SK-N-SH (cell line): ENCODE measurements at places on chromosomes 11 and 22. TPM values are rescaled to one million over a fixed set of nuclear protein-coding genes. Genes with fewer than 3 reads are reported as not detected.

The F2 gene
- 0.07 TPM in 1 of 2 replicates, not detected in the other for polyA plus RNA-seq

DNA sequence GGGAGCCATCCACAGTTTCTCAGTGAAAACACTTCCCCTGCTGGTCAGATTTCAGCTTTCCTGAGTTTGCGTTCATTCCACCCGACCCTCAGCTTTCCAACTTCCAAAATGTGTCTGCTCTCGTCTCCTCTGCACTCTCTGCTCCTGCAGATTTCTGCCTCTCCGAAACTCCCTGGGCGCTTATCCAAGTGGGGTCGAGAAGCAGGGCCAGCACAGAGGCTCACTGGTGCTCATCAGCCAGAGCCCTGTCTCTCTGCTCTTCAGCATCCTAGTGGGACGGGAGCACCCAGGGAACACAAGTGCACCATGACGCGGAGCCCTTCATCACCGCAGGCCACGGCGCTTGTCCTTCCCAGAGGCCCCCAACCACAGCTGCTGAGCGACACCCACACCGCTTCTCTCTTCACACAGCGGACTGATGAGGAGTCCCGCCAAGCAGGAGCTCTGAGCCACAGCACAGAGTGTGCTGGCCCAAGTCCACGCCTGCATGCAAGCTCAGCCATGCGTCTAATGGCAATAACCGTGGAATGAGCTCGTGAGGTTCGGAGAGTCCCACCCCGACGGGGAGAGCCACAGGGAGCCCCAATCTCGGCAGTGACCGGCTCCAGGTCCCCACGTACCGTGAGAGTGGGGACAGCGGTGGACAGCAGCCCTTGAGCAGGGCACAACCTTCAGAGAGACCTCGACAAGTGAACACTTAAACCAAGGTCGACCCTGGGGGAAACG, 27.9 kb upstream of the MOB2 start:
- no peaks in the 10 kb centered on the region for H3K36me3 ChIP-seq
- no peak overlapping the region for H3K4me3 ChIP-seq
- H3K4me1 ChIP-seq, result no peaks in the 10 kb centered on the region
- H3K27me3 ChIP-seq, result no peaks in the 10 kb centered on the region
- H3K27ac ChIP-seq, result no peak overlapping the region

- no peaks in the 10 kb centered on the region for H3K36me3 ChIP-seq
- H3K27ac ChIP-seq, result no peak overlapping the region
- peaks cover 6% of the 10 kb centered on the region for H3K27me3 ChIP-seq
- H3K4me3 ChIP-seq, result no peak overlapping the region
- no peaks in the 10 kb centered on the region for H3K4me1 ChIP-seq
Measured at GRCh38 chr22:47388778-47389177, 626.3 kb downstream of the TBC1D22A start.

The DDX10 gene
- 35.8 and 42.7 TPM in 2 replicates for polyA plus RNA-seq

The TSPAN32 gene
- polyA plus RNA-seq, result 0.12 and 0.18 TPM in 2 replicates

The NPAS4 gene
- 0.03 and 0.08 TPM in 2 replicates for polyA plus RNA-seq

DNA sequence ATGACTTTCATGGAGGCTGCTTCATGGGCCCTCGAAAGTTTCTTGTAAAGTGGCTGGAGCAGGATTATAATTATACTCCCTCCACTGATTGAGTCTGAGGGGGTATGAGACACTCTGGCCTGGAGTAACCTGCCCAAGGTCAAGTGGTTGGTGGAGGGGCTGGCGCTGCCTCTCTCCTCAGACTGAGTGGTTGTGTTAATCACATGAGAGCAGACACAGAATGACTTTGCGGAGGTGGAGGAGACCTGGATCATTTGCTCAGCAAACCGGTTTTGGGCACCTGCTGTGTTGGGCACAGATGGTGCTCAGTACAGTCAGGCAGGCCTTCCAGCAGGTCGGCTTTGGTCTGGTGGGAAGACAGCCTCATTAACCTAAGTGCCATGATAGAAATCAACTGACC, 11.8 kb downstream of the BCR start:
- no peak for DNase-seq
- H3K4me1 ChIP-seq, result peaks cover 23% of the 10 kb centered on the region; the same call in 1 of the 2 replicates
- no peak overlapping the region for H3K27ac ChIP-seq
- H3K4me3 ChIP-seq, result no peak overlapping the region

DNA sequence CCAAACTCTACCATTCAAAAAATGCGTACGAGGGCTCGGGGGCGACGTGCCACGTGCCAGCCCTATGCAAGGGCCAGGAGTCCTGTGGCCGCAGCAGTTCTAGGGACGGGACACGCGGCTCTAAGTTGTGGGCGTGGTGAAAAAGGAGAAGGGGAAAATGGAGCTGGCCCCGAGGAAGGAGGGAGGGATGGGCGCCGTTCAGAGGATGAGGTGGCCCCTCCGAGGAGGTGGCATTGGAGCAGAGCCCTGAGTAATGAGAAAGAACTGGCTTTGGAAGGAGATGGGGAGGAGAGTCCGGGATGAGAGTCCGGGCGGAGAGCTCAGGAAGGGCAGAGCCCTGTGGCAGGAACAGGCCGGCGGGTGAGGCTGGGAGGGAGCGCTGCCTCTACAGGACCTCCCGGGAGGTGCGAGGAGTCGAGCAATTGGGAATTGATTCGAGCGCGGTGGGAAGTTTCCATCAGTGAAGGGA, 21.0 kb downstream of the OTUB1 start:
- DNase-seq, result peak; percentile 80
- H3K4me1 ChIP-seq, result no peaks in the 10 kb centered on the region; the same call in 1 of the 2 replicates
- H3K27ac ChIP-seq, result peak overlapping the region; percentile 81; the same call in 1 of the 2 replicates
- H3K4me3 ChIP-seq, result no peak overlapping the region

- no peaks in the 10 kb centered on the region for H3K27me3 ChIP-seq
- no peaks in the 10 kb centered on the region for H3K36me3 ChIP-seq
- no peak overlapping the region for H3K27ac ChIP-seq
Measured at GRCh38 chr11:79942090-79942489, 501.3 kb upstream of the TENM4 start.

The OLFML1 gene
- not detected in 2 replicates for polyA plus RNA-seq

DNA sequence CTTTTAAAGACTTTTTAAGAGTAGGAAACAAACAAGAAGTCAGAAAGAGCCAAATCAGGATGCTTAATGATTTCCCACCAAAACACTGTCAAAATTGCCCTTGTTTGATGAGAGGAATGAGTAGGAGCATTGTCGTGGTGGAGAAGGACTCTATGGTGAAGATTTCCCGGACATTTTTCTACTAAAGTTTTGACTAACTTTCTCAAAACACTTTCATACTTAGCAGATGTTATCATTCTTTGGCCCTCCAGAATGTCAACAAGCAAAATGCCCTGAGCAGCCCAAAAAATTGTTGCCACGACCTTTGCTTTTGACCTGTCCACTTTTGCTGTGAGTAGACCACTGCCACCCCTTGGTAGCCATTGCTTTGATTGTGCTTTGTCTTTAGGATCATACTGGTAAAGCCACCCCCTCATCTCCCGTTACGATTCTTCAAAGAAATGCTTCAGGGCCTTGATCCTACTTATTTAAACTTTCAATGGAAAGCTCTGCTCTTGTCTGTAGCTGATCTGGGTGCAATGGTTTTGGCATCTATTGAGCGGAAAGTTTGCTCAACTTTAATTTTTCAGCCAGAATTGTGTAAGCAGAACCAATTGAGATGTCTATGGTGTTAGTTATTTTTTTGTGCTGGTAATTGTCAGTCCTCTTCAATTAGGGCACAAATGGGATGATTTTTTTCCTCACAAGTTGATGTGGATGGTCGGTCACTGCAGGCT, 67.2 kb downstream of the ADM start:
- no peak overlapping the region for H3K27ac ChIP-seq
- DNase-seq, result no peak
- H3K27me3 ChIP-seq, result no peaks in the 10 kb centered on the region
- H3K4me3 ChIP-seq, result no peak overlapping the region
- H3K36me3 ChIP-seq, result no peaks in the 10 kb centered on the region

DNA sequence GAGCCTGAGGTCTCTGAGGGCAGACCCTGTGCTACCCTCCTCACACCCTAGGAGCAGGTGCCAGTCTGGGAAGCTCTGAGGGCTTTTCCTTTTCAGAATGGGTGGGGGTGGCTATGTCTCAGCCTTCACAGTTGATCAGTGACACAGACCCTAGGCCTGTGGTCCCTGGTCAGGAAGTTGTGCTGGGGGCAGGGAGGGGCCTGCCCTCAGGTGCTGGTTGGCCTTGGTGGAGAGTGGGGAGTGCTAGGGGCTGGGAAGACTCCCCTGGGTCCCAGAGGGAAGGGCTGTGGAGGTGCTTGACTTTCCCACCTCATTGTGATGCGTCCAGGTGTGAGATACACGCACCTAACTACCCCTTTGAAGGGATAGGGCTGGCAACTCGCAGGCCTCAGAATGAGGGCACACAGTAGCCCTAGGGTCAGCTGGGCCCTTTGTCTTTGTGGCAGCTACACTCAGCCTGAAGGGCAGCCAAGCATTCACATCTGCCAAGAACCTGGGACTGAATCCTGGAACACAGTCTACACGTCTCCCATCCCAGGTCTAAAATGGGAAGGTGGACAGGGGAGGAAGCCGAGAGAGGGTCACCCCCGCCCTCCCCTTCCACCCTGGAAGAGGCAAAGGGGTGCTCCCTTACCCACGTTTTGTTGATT, 31.2 kb upstream of the ATXN10 start:
- H3K4me1 ChIP-seq, result no peaks in the 10 kb centered on the region; the same call in 1 of the 2 replicates
- no peaks in the 10 kb centered on the region for H3K27me3 ChIP-seq
- H3K36me3 ChIP-seq, result no peaks in the 10 kb centered on the region
- H3K27ac ChIP-seq, result no peak overlapping the region
- H3K4me3 ChIP-seq, result no peak overlapping the region
- DNase-seq, result no peak

- peaks cover 4% of the 10 kb centered on the region; the same call in 1 of the 2 replicates for H3K4me1 ChIP-seq
- H3K4me3 ChIP-seq, result no peak overlapping the region
- H3K36me3 ChIP-seq, result no peaks in the 10 kb centered on the region
- peaks cover 10% of the 10 kb centered on the region; the same call in 1 of the 2 replicates for H3K27me3 ChIP-seq
Measured at GRCh38 chr11:116532066-116532465, 240.7 kb downstream of the BUD13 start.

GRCh38 chr11:12287374-12288211, 89.8 kb upstream of the PARVA start:
- H3K4me1 ChIP-seq, result peaks cover 25% of the 10 kb centered on the region
- H3K27ac ChIP-seq, result peak overlapping the region; percentile 100
- H3K27me3 ChIP-seq, result no peaks in the 10 kb centered on the region
- no peaks in the 10 kb centered on the region for H3K36me3 ChIP-seq
- H3K4me3 ChIP-seq, result peak overlapping the region; percentile 4; the same call in 1 of the 2 replicates

The MYOD1 gene
- polyA plus RNA-seq, result not detected in 2 replicates

The SCUBE2 gene
- 0.70 and 0.76 TPM in 2 replicates for polyA plus RNA-seq

DNA sequence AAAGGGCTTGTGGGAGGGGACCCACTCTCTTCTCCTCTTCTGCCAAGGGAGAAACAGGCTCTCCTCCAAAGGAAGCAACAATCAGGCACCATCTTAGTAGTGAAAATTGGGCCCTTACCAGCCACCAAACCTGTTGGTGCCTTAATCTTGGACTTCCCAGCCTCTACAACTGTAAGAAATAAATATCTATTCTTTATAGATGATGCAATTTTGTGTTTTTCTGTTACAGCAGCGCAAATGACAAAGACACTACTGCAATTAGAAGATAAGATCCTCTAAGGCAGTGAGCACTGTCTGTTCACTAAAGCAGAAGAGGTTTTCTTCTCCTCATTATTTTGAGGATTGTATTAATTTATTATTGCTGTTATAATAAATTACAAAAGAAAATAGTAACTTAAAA, 691.4 kb upstream of the CCDC179 start:
- H3K27ac ChIP-seq, result no peak overlapping the region
- H3K36me3 ChIP-seq, result no peaks in the 10 kb centered on the region
- no peak for DNase-seq
- no peaks in the 10 kb centered on the region for H3K4me1 ChIP-seq

DNA sequence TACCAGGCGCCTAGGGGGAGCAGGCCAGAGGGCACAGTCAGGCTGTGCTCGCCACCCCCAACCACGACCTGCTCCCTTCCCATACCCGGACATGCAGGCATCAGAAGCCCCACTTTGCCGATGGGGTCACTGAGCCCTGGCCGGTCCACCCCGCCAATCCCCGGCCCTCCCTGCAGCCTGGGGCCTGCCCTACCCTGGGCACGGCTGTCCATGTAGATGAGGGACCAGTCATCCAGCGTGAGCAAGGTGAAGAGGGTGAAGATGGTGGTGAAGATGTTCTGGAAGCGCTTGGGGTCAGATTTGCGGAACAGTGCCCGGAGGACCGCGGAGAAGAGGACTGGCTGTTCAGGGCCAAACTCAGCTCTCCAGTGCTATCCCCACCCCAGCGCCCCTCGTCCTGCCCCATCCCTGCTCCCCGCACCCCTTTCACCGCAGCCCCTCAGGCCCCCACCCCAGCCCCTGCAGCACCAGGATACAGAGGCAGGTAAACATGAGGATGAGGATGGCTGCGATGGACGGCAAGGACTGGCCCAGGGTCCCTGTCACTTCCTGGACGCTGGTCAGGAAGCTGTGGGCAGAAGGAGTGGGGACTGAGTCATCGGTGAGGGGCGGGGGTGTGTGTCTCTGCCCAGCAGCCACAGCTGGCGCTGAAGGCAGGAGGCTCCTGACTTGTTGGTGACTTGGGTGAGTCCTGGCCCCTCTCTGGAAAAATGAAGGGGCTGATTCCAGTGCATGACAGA, 5.5 kb downstream of the CATSPER1 start:
- H3K27me3 ChIP-seq, result no peaks in the 10 kb centered on the region
- no peak overlapping the region for H3K4me3 ChIP-seq
- no peak overlapping the region for H3K27ac ChIP-seq
- DNase-seq, result no peak
- H3K4me1 ChIP-seq, result peaks cover 6% of the 10 kb centered on the region; the same call in 1 of the 2 replicates
- no peaks in the 10 kb centered on the region for H3K36me3 ChIP-seq

GRCh38 chr11:126718276-126718675, 282.3 kb downstream of the KIRREL3 start:
- no peak overlapping the region for H3K27ac ChIP-seq
- no peaks in the 10 kb centered on the region for H3K27me3 ChIP-seq
- no peak for DNase-seq

DNA sequence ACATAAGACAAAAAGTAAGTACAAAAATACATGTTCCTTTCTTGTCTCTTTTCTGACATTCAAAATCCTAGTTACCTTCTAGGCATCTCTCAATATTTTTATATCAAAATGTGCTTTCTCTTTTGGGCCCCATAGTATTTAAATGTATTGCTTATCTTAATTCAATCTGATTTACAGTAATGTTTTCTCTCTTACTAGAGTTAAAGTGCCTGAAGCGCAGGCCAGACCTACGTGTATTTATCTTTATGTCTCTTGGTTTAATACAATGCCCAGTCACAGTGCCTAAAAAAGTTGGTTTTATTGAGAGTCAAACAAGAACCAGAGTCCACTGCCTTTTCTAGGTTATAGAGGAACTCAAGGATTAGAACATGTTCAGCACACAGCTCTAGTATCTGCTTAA, 64.3 kb downstream of the FANCF start:
- H3K4me3 ChIP-seq, result no peak overlapping the region
- H3K27me3 ChIP-seq, result no peaks in the 10 kb centered on the region
- peaks cover 18% of the 10 kb centered on the region for H3K4me1 ChIP-seq
- H3K36me3 ChIP-seq, result no peaks in the 10 kb centered on the region
- no peak for DNase-seq

The TRIM48 gene
- not detected in 2 replicates for polyA plus RNA-seq

GRCh38 chr22:35956850-35957249, 71.8 kb downstream of the RBFOX2 start:
- H3K27me3 ChIP-seq, result no peaks in the 10 kb centered on the region
- H3K4me3 ChIP-seq, result no peak overlapping the region
- H3K4me1 ChIP-seq, result peaks cover 36% of the 10 kb centered on the region
- no peak for DNase-seq
- no peaks in the 10 kb centered on the region for H3K36me3 ChIP-seq

The ZNF280B gene
- polyA plus RNA-seq, result 0.82 and 1.2 TPM in 2 replicates
